Aorta (tissue), 5 donors: ENCODE measurements at places on chromosomes 3 and 15. TPM values are rescaled to one million over a fixed set of nuclear protein-coding genes. Genes with fewer than 3 reads are reported as not detected.

DNA sequence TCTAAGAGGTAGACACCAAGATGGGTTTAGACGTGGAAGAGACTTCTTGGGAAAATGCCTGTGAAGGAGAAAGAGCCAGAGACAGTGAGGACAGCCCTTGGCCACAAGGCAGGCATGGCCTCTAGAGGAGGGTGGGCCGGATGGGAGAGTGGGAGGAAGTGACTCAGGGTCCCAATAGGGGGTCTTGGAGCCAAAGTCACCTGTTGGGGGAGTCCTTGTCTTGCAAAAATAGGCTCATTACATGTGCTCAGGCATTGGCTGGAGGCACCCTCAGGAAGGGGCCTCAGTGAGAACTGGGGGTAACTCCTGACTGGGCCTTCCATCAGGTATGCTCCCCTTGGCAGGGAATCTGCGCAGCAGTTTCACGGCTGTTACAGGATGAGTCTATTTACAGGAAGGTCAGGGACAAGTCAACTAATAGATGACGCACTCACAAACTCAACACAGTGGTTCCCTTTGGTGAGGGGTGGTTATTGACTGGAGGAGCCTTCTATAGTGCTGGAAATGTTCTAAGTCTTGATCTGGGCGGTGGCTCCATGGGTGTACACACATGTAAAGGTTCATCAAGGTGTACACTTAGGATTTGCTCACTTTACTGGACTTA is 259.6 kb downstream of the XXYLT1 start:
- no peak for DNase-seq

DNA sequence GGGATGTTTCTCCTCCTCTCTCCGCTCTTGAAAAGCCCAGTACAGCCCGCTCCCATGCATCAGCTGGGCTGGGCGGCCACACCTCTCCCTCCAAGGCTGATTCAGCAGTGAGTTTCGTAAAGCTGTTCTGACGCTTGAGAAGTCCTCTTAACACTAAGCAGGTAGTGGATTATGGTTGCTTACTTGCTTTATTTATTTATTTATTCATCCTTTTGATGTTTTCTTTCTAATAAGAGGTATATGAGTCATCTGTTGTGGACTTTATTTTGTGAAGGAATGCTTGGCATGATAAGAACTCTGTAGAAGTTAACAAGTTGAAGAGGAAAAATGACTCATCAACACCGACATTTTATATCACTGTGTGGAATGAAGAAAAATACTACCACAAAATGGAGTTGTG is 285.0 kb downstream of the SQOR start:
- no peak for DNase-seq

DNA sequence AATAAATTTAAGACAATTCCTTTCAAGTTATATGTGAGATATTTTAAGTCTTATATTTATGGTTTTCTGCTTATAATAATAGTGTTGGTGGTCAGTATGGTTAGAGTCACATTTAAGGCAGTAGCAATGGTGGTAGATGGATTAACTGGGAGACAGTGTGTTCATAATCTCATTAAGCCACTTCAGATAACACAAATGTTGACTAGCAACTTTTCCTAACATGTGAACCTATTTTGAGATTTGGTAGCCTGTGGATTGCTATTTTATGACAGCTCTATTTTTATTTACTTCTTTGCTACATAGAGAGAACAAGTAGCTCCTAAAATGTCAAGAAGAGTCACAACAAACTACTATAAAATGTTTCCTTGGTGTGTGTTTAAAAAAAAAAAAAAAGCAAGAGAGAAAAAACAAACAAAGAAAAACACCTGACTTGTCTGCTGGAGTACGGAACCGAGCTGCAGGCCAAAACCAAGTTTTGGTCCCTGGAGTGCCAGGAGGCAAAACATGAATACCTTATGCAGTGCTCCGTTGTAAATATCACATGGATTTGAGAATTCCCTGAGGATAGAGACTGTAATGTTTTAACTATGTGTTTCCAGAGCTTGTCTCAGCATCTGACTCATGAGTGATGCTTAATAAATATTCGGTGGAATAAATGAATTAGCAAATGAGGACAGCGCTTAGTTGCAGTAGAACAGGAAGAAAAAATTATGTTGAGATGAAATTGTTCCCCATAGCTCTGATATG is 457.1 kb upstream of the ROBO2 start:
- no peak for DNase-seq

DNA sequence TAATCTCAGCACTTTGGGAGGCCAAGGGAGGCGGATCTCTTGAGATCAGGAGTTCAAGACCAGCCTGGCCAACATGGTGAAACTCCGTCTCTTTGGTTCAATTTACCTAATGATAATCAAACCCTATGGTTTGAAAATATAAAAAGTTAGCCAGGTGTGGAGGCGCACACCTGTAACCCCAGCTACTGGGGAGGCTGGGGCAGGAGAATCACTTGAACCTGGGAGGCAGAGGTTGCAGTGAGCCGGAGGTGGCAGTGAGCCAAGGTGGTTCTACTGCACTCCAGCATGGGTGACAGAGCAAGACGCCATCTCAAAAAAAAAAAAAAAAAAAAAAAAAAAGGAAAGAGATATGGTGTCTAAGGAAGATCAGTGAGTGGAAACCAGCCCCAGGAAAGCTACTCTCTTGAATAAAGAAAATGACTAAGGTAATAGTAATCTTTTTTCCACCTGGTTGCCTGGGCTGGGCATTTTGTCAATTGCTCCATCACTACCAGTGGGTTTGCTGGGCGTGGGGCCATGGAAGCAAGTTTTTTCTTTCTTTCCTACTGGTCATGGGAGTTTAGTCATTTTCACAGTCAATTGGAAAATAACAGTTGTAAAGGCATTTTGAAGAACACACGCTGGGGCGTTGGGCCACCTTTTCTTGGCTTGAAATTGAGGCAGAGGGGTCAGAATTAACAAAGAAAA is 387.6 kb upstream of the RGMA start:
- DNase-seq: no peak

DNA sequence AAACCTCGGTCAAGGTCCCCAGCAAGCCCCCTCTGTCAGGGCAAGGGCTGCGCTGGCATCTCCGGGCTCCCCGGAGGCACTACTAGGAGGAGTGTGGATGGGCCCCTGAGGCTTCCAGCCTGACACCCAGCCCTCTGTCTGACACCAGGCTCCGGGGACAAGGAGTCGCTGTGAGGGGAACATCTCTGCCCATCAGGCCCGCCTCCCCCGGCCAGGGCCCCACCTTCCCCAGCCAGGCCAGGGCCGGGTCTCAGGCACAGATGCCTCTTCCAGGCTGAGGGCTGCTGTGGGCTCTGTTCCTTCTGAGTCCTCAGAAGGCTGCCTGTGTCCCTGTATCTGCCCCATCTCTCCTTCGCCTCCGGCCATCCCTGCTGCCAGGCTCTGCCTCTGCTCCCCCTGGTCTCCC is 15.8 kb downstream of the CSPG4 start:
- no peak for DNase-seq

Gene RARRES1
- 222 TPM for total RNA-seq

Gene QTRT2
- total RNA-seq: 23.4 TPM
